ENCODE measurements at places on chromosomes 16 and 17.

- no peak for DNase-seq
These were observed 3.7 kb upstream of the VAT1L start for GRCh38 chr16:77784441-77785372.

GRCh38 chr16:68416057-68417046 is 32.0 kb downstream of the SMPD3 start:
- DNase-seq: no peak

DNA sequence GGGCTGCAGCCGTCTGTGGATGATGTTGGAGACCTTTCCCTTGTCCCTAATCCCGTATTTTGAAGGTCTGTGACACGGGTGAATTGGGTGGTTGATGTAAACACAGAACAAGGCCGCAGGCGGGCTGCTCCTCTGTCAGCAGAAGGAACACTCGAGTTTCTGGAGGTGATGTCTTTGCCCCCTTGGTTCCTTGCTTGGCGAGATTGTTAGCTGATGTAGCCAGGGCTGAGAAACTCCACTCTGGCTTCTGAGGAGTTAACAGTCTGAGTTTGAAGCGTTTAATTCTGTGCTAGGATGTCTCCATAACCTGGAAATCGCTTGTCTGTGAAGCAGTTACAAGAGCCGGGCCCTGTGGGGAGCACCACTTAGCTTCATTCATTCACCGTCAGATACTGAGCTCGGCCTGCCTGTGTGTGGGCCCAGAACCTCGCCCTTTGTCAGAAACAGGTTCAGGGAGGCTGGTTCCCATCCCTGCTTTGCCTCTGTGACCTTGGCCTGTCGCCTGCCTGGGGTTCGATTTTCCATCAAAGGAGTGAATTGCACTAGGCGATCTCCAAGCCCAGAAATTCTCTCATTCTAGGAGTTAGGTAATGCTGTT is 1.3 kb downstream of the MAPK8IP3 start:
- DNase-seq: no peak

DNA sequence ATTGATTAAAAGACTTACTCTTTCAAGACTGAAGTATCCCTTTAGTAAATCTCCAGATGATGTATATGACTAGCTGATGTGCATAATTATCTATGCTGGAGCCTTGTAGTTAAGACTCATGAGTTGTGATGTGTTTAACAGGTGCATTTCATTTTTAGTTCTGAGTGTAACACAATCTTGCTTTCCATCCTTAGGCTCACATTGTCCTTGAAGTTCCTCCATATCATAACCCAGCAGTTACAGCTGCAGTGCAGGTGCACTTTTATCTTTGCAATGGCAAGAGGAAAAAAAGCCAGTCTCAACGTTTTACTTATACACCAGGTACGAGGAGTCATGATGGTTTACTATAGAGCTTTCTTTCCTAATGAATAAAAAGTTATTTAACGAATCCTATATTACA is 52.9 kb downstream of the ESRP2 start:
- DNase-seq: no peak

DNA sequence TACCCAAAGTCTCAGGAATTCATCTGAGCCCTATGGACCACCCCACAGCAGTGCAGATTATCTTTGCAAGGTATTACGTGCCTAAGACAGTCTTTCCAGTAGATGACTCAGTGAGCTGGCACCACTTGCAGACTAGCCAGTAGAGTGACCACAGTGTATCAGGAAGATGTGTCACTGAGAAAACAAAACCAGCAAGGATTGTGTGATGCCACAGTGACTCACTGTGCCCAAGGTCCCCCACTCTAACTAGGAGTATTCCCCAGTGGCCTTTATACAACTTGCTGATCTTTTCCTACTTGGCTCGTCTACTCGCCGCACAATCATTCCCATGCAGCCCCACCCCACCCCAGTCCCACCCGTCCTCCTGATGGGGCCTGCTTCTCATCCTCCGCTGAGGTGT is 26.8 kb upstream of the PRKCA start:
- no peak for DNase-seq

DNA sequence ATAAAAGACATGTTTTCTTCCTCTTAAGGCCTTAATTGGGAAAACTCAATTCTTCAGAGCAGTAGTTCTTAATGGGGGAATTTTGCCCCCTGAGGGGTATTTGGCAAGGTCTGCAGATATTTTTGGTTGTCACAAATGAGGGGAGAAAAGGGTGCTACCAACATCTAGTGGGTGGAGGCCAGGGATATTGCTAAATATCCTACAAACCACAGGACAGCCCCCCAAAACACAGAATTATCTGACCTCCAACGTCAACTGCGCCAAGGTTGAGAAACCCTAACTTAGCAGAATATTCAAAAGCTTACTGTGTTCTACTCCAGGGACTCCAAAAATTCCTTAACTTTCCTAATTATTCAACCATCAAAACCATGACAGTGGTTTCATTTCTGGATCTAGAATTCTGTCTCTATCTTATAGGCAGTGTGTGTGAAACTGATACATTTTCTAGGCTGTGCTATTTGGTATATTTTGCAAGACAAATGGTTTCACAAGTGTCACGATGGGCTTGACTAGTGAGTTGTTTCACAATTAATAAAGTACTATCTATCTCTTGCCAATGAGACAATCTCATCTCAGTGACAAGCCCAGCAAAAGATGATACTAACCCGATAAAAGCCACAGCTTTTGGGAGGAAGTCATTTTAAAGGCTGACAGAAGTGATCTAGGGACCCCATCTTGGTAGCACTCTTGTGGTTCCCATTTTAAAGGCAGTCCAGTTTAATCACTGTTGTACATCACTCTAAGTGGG is 14.7 kb downstream of the TXNDC11 start:
- DNase-seq: no peak

DNA sequence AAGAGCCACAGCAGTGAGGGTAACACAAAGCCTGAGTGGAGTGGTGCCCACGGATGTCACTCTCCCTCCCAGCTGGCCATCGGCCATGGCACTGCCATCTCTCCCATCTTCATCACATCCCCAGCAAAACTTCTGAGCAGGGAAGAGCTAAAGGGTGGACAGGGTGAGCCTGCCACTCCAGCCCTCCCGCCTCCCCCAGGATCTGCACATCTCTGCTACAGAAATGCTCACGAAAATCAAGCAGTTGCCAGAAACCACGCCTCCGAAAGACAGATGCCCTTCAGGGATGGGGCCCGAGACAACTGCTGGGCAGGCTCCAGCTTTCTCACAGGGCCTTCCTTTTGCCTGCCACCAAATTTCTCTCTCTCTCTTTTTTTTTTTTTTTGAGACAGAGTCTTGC is 3.6 kb downstream of the GRIN2C start:
- DNase-seq: no peak

GRCh38 chr17:57991537-57991936 is 3.5 kb upstream of the VEZF1 start:
- no peak for DNase-seq

GRCh38 chr17:56739376-56739775 is 94.3 kb downstream of the C17orf67 start:
- no peak for DNase-seq

- DNase-seq: no peak
These were observed 13.7 kb upstream of the GUCY2D start for GRCh38 chr17:7988750-7989178.

GRCh38 chr16:67914758-67915495 is 16.7 kb downstream of the CTRL start:
- no peak for DNase-seq

GRCh38 chr17:3575511-3575910 is 17.9 kb upstream of the TRPV3 start:
- DNase-seq: no peak

DNA sequence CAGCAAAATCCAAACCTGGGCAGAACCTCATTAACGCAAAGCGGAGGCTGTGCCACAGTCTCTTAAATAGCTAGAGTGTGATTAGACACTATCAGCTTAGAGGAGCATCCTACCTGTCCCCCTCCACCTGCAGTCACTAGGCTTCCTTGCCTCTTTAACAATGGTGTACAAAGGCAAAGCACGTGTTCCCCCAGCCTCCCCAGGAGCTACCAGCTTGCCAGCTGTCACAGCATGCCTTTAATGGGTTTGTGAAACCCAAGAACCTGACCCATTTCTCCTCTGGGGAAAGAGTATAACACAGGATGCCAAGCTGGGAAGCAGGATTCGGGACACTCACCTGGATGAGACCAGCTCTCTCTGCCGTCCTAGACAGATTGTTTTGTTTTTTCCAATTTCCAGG is 37.2 kb upstream of the TBX2 start:
- no peak for DNase-seq

DNA sequence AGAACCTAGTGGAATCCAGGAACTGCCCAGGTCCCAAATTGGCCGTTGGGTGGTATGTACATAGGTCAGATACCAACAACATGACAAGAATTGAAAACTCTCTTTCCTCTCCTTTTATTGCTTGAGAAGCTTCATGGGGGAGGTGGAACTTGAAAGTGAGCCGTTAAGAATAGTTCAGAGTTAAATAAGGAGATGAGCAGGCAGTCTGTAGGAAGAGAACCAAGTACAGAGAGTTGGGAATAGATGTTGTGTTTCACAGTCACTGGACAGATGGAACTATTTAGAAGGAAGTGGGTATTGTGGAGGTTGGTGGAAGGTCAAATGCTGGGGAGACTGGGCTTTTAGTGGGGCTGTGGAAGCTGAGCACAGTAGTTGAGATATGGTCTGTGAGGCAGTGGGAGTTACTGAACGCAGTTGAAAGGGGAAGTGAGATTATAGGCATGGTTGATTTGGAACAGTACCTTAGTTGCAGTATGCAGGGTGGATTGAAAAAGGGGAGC is 26.4 kb downstream of the ARHGAP44 start:
- DNase-seq: no peak

DNA sequence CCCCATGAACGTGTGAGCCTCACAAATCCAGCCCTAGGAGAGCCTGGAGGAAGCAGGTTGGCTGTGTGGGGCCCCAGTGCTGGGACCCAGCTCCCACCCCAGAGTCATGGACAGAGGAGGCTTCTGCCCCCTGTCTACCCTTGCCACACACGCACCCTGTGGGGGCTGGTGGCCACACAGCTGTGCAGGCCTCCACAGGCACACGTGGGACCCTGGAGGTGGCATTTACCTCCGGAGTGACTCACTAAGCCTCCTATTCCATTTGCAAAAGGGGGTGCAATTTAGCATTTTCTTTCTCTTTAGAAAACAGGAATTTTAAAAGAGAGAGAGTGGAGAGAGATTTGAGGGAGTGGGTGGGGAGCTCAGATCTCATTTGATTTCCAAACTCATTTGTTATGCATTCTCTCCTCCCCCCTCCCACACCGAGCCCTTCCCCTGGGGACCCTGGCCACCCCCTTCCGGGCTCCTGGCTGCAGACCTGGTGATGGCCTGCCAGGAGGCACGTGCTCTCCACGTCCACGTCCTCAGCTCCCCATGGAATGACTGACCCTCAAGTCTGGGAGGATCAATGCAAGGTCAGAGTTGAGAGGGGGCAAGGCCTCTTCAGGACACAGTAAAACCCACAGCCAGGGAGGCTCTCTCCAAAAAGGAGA is 6.8 kb downstream of the PITPNM3 start:
- DNase-seq: no peak

DNA sequence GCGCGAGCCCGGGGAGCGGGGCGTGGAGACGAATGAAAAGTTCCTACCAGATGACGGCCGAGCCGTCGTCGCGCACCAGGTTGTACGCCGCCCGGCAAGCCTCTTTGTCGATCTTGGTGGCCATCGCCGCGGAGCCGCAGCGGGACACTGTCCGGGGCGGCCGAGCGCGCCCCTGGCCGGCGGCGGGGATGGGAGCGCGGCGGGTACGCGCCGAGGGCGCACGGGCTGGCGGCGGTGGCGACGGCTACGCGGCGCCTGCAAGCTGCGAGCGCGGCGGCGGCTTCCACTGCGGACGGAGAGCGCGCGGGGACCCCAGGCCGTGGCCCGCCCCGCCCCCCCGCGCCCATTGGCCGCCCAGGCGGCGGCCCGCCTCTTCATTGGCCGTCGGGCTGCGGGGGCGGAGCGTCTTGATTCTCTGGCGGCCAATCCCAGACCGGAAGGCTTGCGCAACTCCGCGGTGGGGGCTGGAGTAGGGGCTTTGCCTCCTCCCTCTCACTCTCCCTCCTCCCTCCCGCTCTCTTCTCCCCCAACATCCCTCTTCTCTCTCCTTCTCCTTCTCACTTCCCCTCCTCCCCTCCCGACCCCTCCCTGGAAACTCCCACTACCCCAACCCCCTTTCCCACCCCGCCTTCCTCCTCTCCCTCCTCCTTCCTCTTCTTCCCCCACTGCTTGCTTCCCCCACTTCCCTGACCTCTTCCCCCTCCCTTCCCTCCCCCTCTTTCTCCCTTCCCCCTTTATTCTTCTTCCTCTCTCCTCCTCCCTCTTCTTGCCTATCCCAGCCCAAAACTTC is at the start of gene COTL1:
Gene COTL1 (minus strand): TSS at position 288 of the 790 bp plus-strand sequence. CDS start 164 bp downstream, at position 124.
- peak; percentile 89 for DNase-seq

- DNase-seq: no peak
These were observed 1.2 kb downstream of the COASY start for GRCh38 chr17:42563143-42563509.

DNA sequence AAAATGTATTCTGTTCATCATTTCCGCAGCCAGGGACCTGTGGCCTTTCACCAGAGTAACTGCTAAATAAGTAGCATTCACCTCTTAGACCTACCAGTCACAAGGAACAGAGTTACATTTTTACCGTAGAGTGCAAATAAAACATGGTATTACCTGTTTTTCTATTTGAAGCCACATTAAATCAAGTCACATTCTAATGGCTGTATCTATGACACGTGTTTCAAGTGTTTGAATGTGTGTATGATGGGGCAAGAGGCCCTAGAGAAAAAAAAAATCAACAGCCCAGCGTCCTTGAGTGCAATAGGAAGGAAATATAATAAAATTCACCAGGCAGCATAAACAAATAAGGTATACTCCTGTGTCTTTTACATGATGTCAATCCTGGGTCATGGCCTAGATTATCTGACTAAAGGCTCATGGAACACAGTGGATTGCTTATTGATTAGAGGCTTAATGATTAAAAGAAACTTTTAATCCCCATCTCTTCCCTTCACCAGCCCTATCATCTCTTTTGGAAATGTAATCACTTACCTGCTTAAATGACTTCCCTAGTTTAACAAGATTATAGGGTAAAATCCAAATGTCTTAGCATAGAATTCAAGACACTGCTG is 168.7 kb upstream of the CDH5 start:
- DNase-seq: no peak

- no peak for DNase-seq
These were observed 23.8 kb downstream of the PDILT start for GRCh38 chr16:20380782-20381181.

GRCh38 chr16:11448796-11449416 is 103.6 kb downstream of the RMI2 start:
- DNase-seq: no peak

- no peak for DNase-seq
These were observed 113.4 kb upstream of the CDH8 start for GRCh38 chr16:62149631-62150030.

- peak; percentile 75 for DNase-seq
These were observed at the start of gene IFI35 for GRCh38 chr17:43006639-43007551. Gene IFI35, plus strand, starts transcription at chr17:43006784. Its CDS starts 164 bp downstream, at chr17:43006948.

DNA sequence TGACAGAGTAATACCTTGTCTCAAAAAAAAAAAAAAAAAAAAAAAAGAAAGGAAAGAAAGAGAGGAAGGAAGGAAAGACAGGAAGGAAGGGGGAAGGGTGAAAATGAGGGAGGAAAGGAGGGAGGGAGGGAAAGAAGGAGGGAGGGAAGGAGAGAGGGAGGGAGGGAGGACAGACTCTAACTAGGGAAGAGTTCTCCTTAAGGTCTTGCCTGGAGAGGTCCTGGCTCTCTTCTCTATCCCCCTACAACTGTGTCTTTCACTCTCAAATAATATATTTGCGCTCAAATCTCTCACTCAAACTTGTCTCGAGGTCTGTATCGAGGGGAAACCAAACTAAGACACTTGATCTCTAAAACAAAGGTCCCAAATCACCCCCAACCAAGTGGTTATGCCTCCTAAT is 35.6 kb downstream of the WDR59 start:
- DNase-seq: no peak

GRCh38 chr17:74527081-74527480 is 4.2 kb downstream of the CD300LB start:
- DNase-seq: no peak
